Naive thymus-derived CD8-positive, alpha-beta T cell (primary cell): ENCODE measurements at places on chromosomes 2 and 18.

DNA sequence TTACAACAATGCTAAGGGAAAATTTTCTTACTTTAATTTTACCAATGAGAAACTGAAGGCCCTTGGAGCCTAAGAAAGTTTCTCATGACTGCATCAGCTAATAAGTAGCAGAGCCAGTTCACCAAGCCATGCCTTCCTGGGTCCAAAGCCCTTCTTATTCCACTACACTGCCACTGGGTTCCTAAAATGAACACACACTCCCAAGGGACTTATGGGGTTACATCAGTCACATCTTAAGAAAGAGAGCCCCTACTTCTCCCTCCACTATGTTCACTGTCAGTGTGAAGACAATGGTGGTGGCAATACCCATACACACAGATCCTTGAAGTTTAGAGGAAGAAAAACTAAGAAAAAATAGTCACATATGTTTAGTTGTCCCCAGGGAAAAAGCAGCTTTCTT lies 20.6 kb downstream of the MBD2 start:
- DNase-seq: no peak

GRCh38 chr2:6937157-6937556 lies 19.9 kb downstream of the RNF144A start:
- DNase-seq: no peak

GRCh38 chr18:9578306-9578705 lies 36.1 kb downstream of the PPP4R1 start:
- no peak for DNase-seq

GRCh38 chr2:128726911-128727310 lies 408.2 kb upstream of the HS6ST1 start:
- DNase-seq: no peak

GRCh38 chr18:25786758-25787157 lies 303.7 kb downstream of the SS18 start:
- DNase-seq: no peak

GRCh38 chr2:212915121-212915782 lies 236.2 kb downstream of the IKZF2 start:
- no peak for DNase-seq

- DNase-seq: no peak
Measured at GRCh38 chr2:120684289-120685065, 51.2 kb upstream of the GLI2 start.

- no peak for DNase-seq
Measured at GRCh38 chr2:39530411-39530866, 93.4 kb upstream of the MAP4K3 start.

DNA sequence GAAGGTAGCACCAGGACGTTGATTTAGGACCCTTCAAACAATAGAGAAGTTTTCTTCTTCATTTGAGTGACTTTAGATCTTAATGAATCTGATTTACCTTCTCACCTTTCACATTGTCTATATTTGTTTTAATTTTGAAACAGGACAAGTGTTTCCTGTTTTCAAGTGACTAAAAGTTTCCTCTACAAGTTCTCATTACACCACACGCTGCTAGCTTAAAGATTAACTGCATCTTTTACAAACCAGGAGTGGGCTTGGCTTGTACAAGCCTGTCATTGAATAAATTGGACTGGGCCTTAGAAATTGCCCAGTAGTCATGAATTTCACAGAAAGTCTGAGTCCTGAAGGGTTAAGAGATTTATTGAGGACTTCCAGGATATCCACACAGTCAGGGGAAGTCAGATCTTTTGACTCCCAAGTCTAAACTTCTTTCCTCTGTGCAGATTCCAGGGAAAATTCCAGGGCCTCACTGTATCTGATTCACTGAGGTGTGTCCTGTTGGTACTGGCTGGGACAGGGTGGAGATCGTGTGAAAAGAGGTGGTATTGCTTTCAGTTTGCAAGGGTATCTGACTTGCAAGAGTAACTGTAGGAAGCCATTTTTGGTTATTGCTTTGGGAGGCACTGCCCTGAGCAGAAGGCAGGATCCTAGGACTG lies 3.4 kb downstream of the SGPP2 start:
- DNase-seq: no peak

GRCh38 chr2:143259368-143259958 lies 130.2 kb downstream of the ARHGAP15 start:
- DNase-seq: peak; percentile 85

GRCh38 chr2:224412141-224413015 lies 10.5 kb upstream of the FAM124B start:
- no peak for DNase-seq

- DNase-seq: no peak
Measured at GRCh38 chr2:175318542-175318941, 137.0 kb upstream of the ATP5MC3 start.

DNA sequence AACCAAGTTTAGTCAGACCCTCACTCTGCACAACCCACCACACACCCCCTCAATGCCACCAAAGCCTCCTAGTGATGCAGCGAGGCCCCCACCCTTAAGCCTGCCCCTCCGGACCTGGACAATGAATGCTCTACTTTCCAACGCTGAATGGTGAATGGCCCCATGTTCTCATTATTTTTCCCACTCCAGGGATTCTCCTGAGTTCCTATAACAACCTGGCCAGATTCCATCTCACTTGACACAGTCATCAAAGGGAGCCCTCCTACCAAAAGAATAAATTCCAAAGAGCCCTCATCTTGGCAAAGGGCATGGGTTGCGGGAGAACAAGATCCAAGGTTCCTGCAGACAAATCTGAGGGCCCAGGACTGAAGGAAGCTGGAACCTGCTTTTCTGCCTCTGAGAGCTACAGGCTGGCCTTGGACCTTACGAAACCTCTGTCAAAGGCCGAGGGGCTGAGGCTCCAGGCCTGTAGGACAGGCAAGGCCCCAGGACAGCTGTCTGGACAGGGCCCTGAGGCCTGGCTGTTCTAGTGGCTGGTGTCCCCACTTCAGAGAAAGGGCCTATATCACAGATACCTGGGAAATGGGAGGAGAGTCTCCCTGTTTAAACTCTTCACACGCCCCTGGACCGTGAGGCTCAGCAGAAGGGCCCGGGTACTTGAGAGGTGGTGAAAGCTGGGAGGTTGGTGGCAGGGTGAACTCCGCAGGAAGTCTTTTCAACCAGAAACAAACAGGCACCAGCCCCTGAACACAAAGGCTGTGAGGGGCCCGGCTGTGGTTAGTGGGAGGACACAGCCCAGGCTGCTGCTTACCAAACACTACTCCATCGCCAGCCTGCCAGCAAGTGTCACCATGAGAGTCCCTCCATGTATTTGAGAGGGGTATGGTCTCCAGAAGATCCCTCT lies 27.3 kb downstream of the SFXN5 start:
- no peak for DNase-seq

DNA sequence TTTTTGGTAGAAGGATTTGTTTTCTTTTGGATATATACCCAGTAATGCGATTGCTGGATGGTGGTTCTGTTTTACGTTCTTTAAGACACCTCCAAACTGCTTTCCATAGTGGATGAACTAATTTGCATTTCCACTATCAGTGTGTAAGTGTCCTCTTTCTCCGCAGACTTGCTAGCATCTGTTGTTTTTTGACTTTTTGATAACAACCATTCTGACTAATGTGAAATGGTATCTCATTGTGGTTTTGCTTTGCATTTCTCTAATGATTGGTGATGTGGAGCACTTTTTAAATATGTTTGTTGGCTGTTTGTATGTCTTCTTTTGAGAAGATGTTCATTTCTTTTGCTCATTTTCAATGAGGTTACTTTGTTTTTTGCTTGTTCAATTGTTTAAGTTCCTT lies 260.9 kb upstream of the CWC22 start:
- no peak for DNase-seq

DNA sequence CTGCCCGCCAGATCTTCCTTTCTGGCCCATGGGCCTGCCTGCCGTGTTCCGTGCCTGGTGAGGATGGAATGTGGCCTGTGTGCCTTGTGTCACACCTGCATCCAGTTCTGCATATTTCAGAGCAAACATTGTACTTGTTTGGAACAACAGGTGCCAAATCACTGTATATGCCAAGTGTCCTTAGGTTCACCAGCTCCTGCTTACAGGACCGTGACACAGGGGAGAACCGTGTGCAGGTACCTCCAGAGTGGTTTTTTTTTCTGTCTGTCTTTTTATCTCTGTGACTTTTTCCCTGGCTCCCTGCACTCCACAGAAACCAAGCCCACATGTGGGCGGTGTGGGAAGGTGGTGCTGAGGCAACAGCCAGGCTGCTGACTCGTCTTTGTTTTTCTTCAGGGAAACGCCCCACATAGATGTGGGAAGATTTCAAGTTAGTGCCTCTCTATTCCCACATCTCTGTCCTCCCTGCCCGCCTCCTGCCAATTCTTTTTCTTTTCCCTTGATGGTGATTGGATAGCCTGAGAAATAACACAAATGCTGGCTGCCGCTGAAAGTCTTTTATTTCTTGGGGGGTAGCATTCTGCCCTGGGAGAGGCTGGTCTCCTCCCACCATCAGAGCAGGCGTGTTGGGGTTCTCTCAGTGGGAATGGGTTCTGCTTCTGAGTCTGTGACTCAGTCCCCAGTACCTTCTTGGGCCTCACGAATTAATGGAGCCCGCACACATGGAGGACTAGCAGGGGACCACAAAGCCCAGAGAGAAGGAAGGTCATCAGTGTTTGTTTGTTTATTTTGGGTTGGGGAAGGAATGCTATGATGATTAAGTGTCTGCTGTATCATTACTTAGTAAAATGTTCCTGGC lies 21.4 kb downstream of the GRHL1 start:
- no peak for DNase-seq

- no peak for DNase-seq
Measured at GRCh38 chr18:12008181-12008767, 27.0 kb downstream of the IMPA2 start.

GRCh38 chr2:127515383-127515915 lies 10.8 kb downstream of the IWS1 start:
- no peak for DNase-seq

GRCh38 chr18:56889621-56890020 lies 238.5 kb downstream of the WDR7 start:
- DNase-seq: no peak

GRCh38 chr2:35365859-35366258 lies 989.7 kb upstream of the CRIM1 start:
- DNase-seq: no peak

GRCh38 chr2:237256887-237257286 lies 157.1 kb downstream of the COL6A3 start:
- no peak for DNase-seq

- DNase-seq: no peak
Measured at GRCh38 chr18:70195014-70195614, 10.4 kb downstream of the RTTN start.

DNA sequence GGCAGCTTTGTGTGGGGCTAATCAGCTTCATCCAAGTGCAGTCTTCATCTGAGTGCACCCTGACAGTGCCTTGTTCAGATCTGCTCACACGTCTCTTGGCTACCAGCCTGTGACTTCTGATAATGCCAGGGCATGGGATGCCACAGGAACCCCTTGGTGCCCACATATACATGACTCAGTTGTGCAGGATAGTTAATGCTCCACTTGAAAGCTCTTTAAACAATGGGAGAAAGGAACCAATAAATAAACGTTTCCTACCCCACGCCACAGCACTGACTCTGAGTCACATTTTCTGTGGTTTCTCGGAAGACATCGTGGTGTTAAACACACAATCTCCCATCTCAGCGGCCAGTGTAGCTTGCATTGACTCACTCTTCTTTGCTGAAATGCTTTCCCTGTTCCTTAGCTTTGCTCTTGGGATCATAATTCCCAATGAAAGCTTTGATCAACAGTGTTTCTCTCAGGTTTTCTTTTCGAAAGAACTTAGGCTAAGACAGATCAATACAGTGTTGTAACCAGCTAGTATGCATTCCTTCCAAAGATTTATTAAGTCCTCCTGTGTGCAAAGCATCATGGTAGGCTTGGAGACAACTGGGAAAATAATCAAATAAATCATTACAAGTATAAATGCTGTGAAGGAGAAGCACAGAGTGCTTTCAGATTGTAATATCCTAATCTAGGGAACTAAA lies 142.0 kb downstream of the COPS8 start:
- DNase-seq: no peak

DNA sequence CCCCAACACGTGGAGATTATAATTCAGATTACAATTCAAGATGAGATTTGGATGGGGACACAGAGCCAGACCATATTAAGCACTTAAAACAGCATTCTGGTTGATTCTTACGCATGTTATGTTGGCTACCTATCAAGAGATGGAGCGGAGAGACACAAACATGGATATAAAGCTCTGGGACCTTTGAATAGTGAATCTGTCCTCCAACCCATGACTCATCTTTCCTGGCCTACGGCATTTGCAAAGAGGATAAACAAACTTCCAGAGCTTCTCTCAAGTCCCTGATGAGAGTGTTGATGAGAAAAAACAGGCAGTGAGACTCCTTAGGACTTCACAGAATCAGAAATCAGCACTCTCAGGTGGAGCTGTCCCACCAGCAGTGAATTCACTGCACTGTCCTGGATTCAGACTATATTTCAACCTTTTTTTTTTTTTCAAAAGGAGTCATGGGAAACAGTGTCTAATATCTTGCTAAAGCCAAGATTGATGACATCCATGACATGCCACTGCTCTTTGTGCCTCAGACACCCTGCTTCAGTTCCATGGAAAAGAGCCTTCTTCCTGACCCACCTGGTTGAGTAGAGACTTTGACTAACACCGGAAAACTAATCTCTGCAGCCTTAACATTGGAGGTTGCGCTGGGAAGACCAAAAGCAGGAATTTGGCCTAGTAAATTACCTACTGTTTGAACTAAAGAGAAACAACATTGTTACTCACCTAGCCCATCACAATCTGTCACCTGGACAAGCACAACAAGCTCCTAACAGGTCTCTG lies 62.1 kb upstream of the NPAS2 start:
- DNase-seq: no peak

GRCh38 chr2:131645177-131645765 lies 117.6 kb downstream of the CCDC74A start:
- no peak for DNase-seq

DNA sequence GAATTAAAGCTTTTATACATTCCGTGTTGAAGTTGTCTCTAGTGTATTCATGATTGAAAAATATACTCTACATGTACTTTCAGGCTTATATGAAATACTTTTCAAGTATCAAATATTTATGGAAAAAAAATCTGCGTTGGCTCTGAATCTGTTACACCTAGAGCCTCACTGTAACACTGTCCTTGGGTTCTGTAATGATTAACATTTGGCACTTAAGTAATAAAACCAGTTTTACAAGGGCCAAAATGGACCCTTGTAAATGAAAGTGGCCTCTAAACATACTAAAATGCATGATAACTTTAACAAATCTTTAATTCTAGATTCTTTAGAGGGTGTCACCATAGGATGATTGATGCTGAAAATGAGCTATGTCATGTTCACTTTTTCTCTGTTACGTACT lies 162.8 kb downstream of the PTPRM start:
- no peak for DNase-seq

GRCh38 chr2:44680424-44680971 lies 261.0 kb upstream of the SIX3 start:
- no peak for DNase-seq
